Left cardiac atrium (tissue), 4 donors: ENCODE measurements at places on chromosomes 12 and 14. TPM values are rescaled to one million over a fixed set of nuclear protein-coding genes. Genes with fewer than 3 reads are reported as not detected.

DNA sequence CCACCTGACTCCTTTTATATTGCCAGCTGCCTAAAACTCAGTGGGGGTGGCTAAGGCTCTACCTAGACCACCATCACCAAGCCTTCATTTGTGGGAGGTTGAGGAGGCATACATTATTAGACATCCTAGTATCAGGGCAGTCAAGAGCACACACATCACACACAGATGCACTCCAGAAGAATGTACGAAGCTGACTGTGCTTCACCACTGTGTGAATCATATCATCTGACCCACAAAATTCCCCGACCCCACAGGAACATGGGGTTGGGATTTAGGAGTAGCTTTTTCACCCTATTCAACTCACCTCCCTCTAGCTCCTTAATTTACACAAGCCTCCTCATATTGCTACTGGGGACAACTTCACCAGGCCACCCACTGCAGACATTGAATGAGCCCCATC lies 64.8 kb upstream of the BDKRB2 start:
- DNase-seq = no peak

DNA sequence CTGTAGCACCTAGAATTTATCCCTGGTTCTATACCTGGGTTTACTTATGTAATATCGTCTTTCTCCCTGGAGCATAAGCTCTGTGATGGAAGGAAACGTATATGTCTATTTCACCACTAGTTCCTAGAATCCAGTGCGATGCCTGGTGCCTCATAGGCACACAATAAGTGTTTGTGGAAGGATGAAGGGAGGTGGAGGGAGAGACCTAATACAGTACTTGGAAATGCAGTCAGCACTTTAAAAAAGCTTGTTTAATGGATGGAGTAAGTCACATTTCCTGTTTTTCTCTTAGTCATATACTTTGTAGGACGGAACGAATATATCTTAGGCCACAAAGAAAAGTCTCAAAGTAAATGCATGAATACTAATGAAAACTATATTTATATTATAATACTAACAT lies 186.5 kb upstream of the HMGA2 start:
- DNase-seq = no peak

GRCh38 chr14:81314443-81315175 lies 85.5 kb downstream of the STON2 start:
- no peak for DNase-seq

GRCh38 chr14:98913967-98914650 lies 357.9 kb downstream of the BCL11B start:
- DNase-seq = no peak

DNA sequence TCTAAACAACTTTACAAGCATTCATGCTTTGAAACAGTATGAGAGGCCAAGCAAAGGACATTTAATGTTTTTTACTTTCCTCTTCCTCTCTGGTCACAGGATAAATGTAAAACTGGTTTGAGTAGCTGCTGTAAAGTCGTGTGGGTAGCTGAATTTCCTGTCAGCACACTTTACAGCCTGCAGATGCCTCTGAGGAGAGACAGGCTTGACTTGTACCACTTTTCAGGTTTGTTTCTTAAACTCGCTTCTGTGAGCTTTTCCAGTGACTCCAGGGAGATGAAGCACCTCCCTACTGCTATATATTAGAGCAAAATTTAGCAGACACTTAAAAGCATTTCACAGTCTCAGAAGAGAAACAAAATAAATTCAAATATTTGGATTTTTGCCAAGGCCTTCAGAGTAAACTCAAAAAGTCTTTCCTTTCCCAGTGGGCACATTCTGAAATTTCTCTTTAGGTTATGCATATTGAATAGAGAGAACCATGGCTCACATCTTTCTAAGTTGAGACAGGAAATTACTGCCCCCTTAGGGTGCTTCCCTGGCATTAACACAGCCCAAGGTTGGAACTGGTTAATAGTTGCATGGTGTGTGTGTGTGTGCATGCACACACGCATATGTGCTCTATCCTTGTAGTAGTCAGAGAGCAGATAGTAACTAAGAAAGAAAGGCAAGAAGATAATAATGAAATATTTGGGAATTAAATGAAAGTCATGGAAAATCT lies 557.3 kb upstream of the MIS18BP1 start:
- DNase-seq = no peak

SLC17A8 gene
- not detected for total RNA-seq

DNA sequence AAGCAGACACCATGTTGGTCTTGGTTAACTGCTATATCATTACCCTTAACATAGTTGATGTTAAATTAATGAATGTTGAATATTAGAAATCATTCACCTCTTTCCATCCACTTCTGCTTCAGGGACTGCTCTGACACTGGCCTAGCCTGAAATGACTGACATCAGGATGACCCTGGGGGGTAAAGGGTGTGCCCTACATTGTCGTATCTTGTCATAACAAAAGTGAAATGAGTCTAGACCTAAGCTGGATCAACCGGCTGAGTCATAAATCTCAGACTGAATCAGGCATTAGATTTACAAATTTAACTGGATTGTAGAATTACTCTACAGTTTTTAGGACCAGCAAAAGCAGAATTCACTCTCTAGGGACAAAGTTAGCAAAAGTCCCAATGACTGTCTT lies 35.3 kb downstream of the KICS2 start:
- DNase-seq = no peak

- no peak for DNase-seq
Measured at GRCh38 chr14:68231898-68232297, 412.3 kb downstream of the RAD51B start.
